Keratinocyte (primary cell): ENCODE measurements at places on chromosomes 5 and 9. TPM values are rescaled to one million over a fixed set of nuclear protein-coding genes. Genes with fewer than 3 reads are reported as not detected.
A peak's percentile ranks its signal among the peaks of the same experiment; 100 is the strongest.

Gene OTP
- not detected in 3 replicates for polyA plus RNA-seq

Gene ZDHHC11B
- polyA plus RNA-seq, result 0.14 to 0.18 TPM in 2 of 3 replicates, not detected in the other

Gene DAP
- polyA plus RNA-seq, result 18.0 to 88.6 TPM (median 30.4 TPM) in 3 replicates

Gene FBXO38
- polyA plus RNA-seq, result 15.8 to 30.4 TPM (median 26.8 TPM) in 3 replicates

Gene DMRT3
- not detected in 3 replicates for polyA plus RNA-seq

Gene FCHSD1
- 9.7 to 17.1 TPM (median 13.5 TPM) in 3 replicates for polyA plus RNA-seq

Gene KIF4B
- polyA plus RNA-seq, result not detected in 3 replicates

Gene ENHO
- polyA plus RNA-seq, result 0.06 TPM in 1 of 3 replicates, not detected in the others

Gene PTCH1
- 0.82 to 1.7 TPM (median 1.5 TPM) in 3 replicates for polyA plus RNA-seq

Gene TAF11L8
- polyA plus RNA-seq, result not detected in 3 replicates

Gene OLFML2A
- polyA plus RNA-seq, result 0.59 to 3.1 TPM (median 1.1 TPM) in 3 replicates

Gene GMCL2
- polyA plus RNA-seq, result not detected in 3 replicates

Gene FREM1
- under 0.01 to 0.05 TPM in 2 of 3 replicates, not detected in the other for polyA plus RNA-seq

Gene LECT2
- 0.08 TPM in 1 of 3 replicates, not detected in the others for polyA plus RNA-seq

Gene SPINK6
- polyA plus RNA-seq, result 25.8 to 67.7 TPM (median 35.5 TPM) in 3 replicates

Gene GALNT12
- polyA plus RNA-seq, result 1.1 to 1.8 TPM (median 1.2 TPM) in 3 replicates

Gene TTF1
- polyA plus RNA-seq, result 5.3 to 7.5 TPM (median 7.2 TPM) in 3 replicates

Gene IL9
- polyA plus RNA-seq, result not detected in 3 replicates

Gene ADAMTS2
- not detected in 3 replicates for polyA plus RNA-seq

Gene CD14
- polyA plus RNA-seq, result 0.06 to 0.19 TPM (median 0.18 TPM) in 3 replicates

Gene IRX2
- 13.8 to 27.1 TPM (median 23.7 TPM) in 3 replicates for polyA plus RNA-seq

Gene LVRN
- polyA plus RNA-seq, result 0.05 to 0.23 TPM (median 0.08 TPM) in 3 replicates

Gene SPARC
- polyA plus RNA-seq, result 289 to 702 TPM (median 397 TPM) in 3 replicates

GRCh38 chr9:90881648-90882047 lies 80.0 kb downstream of the SYK start:
- no peak for DNase-seq

- DNase-seq, result no peak
Observed at GRCh38 chr5:42851481-42851880, 39.8 kb upstream of the SELENOP start.

DNA sequence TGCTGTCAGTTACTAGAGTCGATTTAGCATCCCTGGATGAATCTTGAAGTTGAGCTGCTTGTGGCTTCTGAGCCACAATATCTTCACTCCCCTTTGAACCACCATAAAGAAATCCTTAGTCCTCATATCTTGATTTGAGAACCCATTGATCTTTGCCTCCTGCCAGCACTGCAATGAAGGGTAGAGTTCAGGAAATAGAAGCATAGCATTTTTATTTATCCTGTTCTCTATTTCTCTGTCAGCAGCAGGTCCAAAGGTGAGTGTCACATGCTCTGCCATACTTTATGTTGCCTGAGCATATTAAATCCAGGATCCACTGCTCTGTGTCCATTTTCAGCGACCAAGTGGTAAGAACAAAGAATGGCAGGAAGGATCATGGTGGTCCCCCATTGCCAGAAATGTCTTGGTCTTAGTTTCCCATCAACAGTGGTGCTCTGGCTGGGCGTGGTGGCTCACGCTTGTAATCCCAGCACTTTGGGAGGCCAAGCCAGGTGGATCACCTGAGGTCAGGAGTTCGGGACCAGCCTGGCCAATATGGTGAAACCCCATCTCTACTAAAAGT lies 80.2 kb upstream of the PANK3 start:
- DNase-seq, result no peak

GRCh38 chr5:39231705-39232525 lies 12.6 kb upstream of the FYB1 start:
- no peak for DNase-seq

GRCh38 chr5:68652534-68652965 lies 437.0 kb downstream of the PIK3R1 start:
- no peak for DNase-seq

DNA sequence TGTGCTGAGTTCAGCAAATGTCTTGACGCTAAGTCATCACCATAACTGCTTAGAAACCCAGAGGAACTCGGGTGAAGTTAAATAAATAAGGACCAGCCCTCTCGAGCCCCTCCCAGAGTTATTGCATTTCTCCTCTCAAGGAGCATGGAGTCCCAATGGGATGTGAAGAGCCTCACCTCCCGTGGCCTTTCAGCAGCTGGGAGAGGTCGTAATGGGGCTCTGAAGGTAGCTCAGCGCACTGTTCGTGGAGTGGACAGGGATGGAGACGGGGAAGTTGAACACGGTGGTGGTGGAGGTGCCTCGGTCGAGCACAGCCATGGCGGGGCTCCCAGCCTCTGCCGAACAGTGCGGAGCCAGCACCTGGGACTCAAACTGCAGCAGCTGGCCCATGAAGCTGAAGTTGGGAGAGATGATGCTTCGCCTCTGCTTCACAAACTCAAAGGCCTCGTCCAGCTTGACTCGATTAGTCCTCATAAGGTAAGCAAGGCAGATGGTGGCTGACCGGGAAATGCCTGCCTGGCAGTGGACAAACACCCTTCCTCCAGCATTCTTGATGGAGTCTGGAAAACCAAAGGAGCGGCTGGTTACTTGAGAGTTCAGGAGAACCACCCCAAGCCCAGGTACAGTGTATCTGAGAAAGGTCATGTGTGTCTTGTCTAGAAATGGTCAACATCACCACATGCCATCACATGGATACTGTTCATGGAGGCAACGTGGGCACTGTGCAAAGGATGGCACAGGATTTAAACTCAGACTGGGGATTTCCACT lies 2.2 kb downstream of the DUSP1 start:
- no peak for DNase-seq

GRCh38 chr5:133854554-133854953 lies 113.9 kb downstream of the C5orf15 start:
- DNase-seq, result no peak

- DNase-seq, result no peak
Observed at GRCh38 chr9:4269872-4270271, 30.0 kb downstream of the GLIS3 start.

- no peak for DNase-seq
Observed at GRCh38 chr9:86637515-86637914, 283.3 kb upstream of the TUT7 start.

- DNase-seq, result no peak
Observed at GRCh38 chr5:138602371-138603000, 27.3 kb upstream of the HSPA9 start.

DNA sequence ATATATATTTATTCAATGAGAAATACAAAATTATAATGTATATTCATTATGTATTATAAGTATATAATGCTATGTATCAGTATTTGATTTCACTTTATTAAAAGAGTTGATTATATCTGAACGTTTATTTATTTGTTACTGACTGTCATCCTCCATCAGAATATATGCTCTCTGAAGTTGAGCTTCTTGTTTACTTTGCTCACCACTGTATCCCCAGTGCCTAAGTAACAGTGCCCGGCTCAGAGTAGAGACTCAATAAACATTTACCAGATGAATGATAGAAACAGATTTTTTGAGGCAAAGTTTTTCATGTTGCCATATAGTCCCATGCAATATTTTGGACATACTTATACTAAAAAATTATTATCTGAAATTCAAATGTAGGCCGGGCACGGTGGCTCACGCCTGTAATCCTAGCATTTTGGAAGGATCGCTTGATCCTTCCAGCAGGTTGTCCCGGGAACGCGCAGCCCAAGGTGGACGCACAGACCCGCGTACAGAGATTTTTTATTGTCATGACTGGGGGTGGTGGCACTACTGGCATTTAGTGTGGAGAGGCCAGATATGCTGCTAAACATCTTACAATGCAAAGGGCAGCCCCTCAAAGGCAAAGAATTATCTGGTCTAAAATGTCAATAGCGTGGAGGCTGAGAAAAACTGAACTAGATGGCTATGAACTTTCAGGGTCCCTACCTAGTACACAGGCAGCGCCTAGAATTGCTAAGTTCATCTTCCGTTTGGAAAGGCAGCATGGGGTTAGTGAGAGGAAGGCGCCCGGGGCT lies 761 bp upstream of the DNAJC25 start:
- DNase-seq, result no peak

DNA sequence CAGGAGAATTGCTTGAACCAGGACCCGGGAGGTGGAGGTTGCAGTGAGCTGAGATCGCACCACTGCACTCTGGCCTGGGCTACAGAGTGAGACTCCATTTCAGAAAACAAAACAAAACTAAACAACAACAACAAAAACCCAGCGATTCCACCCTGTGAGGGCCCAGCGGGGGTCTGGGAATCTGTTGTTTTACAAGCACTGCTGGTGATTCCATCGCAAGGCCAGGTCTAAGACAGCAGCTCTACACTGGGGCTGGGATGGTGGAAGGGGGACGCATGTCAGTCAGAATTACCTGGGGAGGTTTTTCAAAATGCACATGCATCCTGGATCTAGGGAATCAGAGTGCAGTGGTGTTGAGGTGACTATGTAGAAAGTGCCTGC lies 90.9 kb downstream of the ANKRD55 start:
- no peak for DNase-seq

DNA sequence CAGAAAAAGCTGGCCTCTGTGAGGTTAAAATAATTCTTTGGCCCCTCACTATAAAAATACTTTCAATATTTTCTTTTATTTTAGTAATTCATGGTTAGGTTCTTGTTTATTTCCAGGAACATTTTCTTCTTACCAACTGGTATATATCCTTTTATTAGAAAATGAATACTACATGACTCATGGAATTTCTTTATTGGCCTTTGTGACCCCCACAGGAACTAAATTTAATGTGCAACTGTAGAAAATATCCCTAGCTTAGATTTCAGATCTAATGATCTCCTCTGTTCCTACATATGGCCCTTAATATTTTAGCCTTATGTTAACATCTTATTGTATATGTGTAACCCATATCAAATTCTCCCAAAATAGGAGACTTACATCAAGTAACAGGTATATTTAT lies 429.9 kb downstream of the NR2F1-AS1 start:
- no peak for DNase-seq

GRCh38 chr9:108001237-108001636 lies 511.7 kb upstream of the KLF4 start:
- DNase-seq, result no peak

- DNase-seq, result no peak
Observed at GRCh38 chr9:14258660-14259239, 55.2 kb downstream of the NFIB start.

GRCh38 chr5:18605186-18605585 lies 970.9 kb downstream of the TAF11L14 start:
- DNase-seq, result no peak

GRCh38 chr5:134634227-134634626 lies 1.6 kb upstream of the SAR1B start:
- no peak for DNase-seq

DNA sequence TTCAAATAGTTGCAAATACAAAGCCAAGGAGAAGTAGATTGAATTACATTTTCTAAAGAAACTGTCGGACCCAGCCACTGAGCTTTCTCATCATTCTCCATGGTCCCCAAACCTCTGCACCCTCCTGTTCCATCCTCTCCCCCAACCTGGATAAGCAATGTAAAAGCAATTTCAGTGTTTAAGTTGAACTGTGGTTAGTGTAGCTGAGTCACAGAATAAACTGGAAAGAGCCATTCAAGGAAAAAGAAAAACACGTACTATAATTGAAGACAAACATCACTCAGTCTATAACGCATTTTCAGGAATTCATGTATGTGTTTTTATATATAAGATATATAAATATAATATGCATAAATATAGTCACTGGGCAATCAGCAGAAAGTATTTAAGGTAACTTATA lies 54.1 kb upstream of the TMEM161B start:
- DNase-seq, result no peak

- no peak for DNase-seq
Observed at GRCh38 chr5:171447226-171447625, 27.8 kb downstream of the FGF18 start.

GRCh38 chr5:87069974-87070608 lies 197.6 kb upstream of the RASA1 start:
- no peak for DNase-seq

- no peak for DNase-seq
Observed at GRCh38 chr5:95715799-95716461, 15.2 kb upstream of the RHOBTB3 start.

DNA sequence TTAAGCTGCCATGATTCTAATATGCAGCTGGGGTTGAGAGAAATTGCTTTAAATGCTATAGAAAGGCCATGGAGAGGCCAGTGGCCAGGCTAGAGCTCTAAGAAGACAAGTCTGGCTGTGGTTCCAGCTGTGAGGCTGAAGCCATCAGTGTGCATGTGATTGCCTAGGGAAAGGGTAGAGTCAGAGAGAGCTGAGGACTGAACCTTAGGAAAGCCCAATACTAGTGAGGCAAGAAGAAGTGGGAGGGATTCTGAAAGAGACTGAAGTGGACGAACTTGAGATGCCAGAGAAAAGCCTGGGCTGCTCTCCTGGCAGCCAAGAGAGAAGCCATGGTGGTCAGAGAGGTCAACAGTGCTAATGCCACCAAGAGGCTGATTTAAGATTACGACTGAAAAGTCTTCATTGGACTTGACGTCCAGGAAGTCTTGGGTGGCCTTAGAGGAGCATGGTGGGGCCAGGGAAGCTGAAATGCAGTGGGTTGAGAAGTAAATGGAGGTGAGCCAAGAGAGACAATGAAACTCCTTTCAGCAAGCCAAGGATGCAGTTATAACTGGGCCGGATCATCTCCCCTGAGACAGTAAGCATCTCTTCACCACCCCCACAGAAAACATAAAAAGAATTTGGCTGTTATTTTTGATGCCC lies 133.2 kb downstream of the TMEM174 start:
- no peak for DNase-seq

GRCh38 chr5:130836729-130837649 lies 328.1 kb downstream of the HINT1 start:
- DNase-seq, result no peak

DNA sequence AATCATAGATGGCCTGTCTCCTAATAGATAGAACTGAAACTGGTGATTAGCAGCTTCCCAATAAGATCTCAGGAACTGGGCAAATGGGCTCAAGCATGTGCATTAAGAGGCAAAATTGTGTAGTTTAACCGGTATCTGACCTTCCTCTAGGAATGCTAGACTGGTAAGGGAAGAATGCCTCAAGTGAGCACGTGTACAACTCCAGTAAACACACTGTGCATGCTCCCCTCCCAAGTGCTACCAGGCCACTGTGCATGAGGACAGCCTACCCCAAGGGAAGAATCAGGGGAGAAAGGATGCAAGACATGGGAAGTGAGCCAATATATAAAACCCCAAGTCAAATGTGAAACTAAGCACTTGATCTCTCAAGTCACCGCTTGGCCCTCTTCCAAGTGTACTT lies 1157.4 kb upstream of the CDH18 start:
- DNase-seq, result no peak

DNA sequence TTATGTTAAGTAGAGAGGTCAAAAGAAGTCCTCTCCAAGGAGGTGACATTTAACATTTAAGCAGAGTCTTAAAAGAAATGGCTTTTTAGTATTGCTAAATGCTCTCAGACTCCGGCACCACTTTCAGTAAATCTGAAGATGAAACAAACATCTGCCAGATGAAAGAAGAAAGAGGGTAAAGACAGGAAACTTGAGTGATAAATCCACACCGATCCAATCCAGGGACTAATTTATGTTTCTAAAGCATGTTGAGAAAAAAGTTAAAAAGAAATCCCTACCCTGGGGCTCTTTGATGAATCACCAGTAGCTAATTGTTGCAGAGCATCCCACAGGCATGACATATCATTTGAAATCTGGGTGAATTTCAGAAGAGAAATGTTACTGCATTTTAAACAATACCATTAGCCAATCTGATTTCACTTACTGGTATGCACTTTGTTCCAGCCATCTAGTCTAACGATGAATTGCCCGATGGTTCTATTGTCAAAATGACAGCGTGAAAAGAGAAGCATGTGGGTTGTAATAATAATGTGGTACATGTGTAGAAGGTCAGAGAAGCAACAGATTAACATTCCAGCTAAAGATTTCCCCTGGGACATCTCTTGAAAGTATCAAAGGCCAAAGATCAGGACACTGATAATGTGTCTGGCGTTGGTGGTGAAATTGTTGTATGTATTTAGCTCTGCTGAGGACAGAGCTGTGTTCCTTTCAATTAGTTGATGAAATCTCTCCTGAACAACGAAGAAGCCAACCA lies 485.7 kb downstream of the CSNK1G3 start:
- DNase-seq, result peak; percentile 9
